Esophagus muscularis mucosa (tissue), 4 donors: ENCODE measurements at places on chromosomes 7 and 10.

- DNase-seq, result no peak
These were observed 42.1 kb downstream of the FAM53B start for GRCh38 chr10:124701881-124702656.

GRCh38 chr10:66934711-66935110, 8.9 kb downstream of the LRRTM3 start:
- no peak for DNase-seq

DNA sequence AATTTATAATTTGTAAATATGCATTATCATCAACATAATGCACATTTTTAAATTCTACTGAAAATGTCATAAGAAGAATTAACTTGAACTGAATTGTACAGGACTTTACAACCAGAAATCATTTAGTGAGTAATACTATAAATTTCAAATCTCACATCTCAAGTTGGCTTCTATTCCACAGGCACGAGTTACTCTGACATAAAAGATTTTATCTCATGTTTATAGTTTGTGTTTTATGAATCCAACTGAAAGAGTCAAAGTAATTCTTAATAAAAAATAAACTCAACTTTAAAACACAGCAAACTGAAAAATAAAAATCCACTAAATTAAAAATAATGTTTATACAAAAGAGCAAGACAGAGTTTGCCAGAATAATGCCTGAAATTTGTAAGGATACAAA, 129.2 kb downstream of the CD36 start:
- no peak for DNase-seq

- DNase-seq, result no peak
These were observed 213.0 kb downstream of the DNAJB6 start for GRCh38 chr7:157549612-157550299.

- DNase-seq, result no peak
These were observed 85.3 kb downstream of the PIP4K2A start for GRCh38 chr10:22629126-22629525.

GRCh38 chr10:73862011-73862410, 12.3 kb downstream of the CAMK2G start:
- no peak for DNase-seq

- DNase-seq, result no peak
These were observed 574.4 kb downstream of the TNS3 start for GRCh38 chr7:47007471-47007870.

GRCh38 chr7:31109751-31110150, 57.6 kb downstream of the ADCYAP1R1 start:
- no peak for DNase-seq
